ENCODE measurements at places on chromosomes 13 and 19.

GRCh38 chr13:51147732-51148131 is 36.7 kb upstream of the C13orf42 start:
- DNase-seq, result no peak

DNA sequence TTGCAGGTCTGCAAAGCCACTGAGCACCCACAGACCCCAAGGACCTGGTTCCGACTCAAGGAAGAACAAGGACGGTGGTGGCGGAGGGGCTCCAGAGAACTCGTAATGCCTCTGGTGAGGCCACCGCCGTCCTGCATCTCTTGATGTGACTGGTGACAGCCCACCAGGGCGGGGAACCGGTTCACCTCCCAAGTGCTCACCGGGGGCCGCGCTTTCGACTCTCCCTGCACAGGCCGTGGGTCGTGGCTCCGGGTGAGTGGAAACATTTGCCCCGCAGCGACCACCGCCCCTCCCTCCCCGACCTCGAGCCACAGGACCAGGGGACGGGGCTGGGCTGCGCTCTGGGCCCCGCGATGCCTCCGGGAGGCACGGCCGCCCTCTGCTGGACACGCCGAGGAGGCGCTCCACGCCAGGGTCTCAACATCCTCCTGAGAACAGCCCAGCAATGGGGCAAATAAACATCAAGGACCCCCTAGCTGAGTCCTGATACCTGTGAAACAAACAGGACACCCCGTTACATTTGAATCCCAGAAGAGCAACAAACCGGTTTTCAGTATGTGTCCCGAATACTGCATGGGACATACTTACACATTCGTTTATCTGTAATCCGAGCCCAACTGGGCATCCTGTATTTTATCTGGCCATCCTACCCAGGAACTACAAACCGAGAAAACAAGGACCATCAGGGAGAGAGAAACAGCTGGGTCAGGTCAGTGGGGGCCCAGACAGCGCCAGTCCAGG is 3.9 kb upstream of the PLPP2 start:
- DNase-seq, result no peak

DNA sequence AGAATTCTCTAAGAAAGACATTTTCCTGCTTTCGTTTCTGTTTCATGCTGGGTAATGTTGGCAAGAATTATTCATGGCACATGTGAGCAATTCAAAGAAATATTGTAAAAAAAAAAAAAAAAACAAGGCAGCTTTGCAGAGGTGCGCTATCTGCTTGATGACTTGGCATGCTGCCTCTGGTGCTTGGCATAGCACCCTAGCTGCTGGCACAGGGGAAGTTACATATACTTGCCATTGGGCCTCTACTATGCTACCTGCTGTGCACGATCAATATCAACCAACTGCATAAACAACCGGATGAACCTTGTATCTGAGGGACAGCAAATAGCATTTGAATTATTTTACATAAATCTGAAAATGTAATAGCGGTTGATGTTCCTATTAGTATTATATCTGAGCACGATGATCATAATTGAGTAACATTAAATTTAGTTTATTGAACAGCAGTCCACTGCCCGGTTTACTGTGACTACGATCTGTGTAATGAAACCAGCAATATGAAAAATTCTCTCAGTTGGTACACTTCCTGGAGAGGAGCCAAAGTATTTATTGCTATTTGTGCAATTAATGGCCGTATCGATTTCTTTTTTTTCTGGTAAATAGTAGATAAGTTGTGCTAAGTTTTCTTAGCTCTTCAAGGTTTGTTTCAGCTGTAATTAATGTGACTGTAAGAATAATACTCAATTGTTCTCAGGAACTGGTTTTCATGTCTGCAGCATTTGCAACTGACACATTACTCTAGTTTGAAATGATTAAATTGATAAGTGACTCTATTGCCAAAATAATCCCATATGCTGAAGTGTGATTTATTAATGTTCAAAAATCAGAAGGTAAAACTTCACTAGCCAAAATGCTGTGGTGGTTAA is 717.3 kb downstream of the DACH1 start:
- no peak for DNase-seq

DNA sequence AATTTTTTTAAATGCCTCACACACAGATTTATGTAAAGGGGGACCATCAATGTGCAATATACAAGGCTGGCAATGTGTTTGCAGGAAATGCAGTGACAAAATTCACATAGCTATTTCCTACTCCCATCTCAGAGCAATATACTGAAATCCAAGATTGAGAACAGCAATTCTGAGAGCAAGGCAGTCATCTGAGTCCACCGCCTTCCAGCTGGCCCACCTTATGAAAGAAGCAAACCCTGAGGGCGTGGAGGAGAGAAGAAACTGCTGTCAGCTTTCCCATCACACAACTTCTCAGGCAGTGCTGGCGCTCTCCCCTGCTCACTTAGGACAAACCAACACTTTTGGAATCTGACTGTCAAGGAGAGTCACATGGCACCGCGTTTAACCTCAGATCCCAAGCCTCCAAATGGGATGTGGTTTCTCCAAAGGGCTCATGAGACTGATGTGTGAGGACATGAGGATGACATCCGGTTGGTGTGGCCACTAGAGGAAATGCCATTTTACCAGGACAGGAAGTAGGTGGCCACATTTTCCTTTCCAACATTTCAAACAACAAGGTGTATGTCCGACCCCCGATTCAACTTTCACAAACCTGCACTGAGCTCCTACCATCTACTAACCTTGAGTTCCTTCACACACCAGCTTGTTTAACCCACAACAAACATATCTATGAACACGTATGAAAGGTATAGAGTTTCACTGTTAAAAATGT is 3.7 kb upstream of the DOCK9 start:
- no peak for DNase-seq

- no peak for DNase-seq
These were observed 36.6 kb downstream of the MYH14 start for GRCh38 chr19:50239921-50240590.

GRCh38 chr13:99657848-99658260 is 156.6 kb downstream of the TM9SF2 start:
- no peak for DNase-seq

DNA sequence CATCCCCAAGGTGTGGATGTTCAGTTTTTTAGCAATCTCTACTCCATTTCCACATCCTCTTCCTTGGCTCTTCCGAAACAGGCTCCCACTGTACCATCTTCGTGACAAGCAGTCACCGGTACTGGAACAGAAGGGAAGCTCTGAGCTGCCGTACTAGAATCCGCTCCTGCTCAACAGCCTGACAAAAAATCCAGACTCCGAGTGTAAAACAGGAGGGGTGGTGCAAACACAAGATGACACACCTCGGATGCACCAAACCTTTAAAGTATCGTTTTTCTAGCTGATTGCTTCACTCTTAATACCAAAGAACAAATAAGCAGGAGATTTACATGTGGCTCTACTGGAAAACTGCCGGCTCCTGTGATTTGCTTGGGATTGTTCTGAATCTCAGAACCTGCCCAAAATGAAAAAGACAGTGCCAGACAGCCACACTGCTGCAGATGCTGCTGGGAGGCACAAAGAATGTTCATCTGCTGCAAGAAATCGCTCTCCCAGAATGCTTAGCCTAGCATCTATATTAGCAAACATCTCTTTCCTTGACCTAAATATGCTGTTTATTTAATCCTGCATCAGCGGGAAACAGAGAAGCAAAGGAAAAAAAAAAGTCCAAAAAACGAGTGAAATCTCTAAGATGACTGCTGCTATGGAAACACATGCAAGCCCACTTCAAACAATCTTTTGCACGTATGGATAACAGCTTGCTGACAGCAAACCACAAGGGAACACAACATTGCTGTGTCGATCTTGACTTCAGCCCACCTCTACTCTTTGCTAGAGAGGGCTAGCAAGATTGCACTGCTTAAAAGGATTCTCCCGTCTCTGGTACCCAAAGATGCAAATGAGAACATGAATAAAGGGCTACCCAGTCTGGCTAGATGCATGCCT is 38.0 kb upstream of the DOCK9 start:
- no peak for DNase-seq

- DNase-seq, result no peak
These were observed 11.6 kb upstream of the DNMT1 start for GRCh38 chr19:10206226-10206885.

GRCh38 chr19:19338082-19338481 is 17.5 kb downstream of the MAU2 start:
- DNase-seq, result no peak

- no peak for DNase-seq
These were observed 621.4 kb downstream of the DIAPH3 start for GRCh38 chr13:59542303-59542702.

GRCh38 chr13:75482070-75482819 is at the start of gene TBC1D4:
Gene TBC1D4, minus strand, starts transcription at chr13:75482169. Its CDS starts 402 bp downstream, at chr13:75481767.
- DNase-seq, result peak; percentile 99

DNA sequence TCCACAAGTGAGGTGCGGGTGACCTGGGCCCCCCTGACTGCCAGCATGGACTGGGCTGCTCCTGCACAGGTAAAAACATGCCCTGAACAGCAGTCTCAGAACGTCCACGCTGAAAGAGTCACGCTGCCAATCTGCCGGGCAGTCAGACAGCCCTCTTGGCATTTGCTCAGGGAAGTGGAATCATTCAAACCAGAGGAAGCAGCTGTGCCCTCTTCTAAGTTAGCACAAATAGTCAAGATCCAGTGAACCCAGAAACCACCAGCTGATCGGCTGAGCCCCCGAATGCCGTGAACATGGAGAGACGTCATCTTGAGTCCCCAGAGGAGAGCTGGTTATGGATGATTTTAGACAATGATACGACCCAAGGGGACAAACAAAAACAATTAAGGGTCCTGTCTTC is 34.4 kb downstream of the KLF2 start:
- DNase-seq, result no peak

DNA sequence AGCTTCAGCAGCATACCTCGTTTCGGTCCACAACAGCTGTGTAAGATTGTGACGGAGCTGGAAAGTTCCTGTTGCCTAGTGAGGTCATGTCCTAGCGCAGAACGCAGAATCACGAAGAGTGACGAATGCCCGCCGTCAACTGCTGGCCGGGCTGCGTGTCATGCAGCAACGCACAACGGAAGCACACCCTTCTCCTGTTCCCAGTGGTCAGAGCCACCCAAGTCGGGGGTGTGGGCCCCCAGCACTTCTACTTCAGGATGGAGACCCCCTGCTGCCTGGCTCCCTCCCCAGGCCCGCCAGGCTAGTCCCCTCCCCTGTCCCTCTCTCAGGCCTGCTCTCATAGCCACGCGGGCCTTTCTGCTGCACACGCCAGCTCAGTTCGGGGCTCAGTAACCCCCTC is 25.9 kb downstream of the C2CD4C start:
- DNase-seq, result no peak

DNA sequence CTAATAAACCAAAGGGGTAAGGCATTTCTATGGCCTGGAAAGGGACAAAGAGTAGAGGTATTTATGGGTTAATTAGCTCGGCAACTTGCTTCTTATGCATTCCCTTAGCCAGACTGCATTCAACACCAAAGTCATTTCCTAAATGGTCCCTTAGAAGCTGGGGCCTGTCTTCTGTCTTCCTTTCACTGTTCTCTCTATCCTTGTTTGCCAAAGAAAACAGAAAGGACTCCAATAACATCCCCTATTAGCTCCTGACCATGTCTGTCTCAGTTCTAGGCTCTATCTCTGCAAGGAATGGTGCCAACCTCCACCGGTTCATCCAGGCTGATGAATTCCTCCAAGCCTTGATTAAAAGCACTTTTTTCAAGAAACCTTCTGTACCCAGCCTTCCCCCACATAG is 123.5 kb downstream of the KCTD12 start:
- no peak for DNase-seq

GRCh38 chr19:40274585-40275544 is 10.3 kb downstream of the AKT2 start:
- DNase-seq, result no peak

DNA sequence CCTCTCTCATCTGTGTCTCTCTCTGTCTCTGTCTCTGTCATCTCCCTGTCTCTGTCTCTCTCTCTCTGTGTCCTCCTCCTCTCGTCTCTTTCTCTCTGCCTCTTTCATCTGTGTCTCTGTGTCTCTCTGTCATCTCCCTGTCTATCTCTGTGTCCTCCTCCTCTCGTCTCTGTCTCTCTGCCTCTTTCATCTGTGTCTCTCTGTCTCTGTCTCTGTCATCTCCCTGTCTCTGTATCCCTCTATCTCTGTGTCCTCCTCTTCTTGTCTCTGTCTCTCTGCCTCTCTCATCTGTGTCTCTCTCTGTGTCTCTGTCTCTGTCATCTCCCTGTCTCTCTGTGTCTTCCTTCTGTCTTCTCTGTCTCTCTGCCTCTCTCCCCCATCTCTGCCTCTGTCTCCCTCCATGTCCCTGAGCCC is 551 bp upstream of the EBI3 start:
- DNase-seq, result no peak

- no peak for DNase-seq
These were observed 30.0 kb upstream of the NCCRP1 start for GRCh38 chr19:39166571-39167391.

DNA sequence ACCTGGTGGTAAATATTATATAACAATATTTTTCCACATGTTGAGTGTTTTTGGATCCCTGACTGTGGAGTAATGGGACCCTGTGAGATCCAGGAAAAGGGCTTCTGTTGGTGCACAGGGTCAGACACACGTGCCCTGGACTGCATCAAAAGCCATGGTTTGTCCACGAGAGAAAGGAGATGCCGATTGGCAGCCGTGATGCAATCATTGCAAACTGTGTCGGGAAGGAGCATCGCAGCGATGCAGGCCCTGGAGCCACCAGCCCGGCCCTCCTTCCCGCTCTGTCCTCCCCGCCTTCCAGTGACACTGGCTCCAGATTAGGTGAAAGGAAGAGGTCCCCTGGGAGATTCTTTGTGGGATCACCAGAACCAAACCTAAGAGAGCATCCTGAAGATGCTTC is 9.1 kb downstream of the COL4A2 start:
- no peak for DNase-seq

- no peak for DNase-seq
These were observed 535 bp downstream of the COL5A3 start for GRCh38 chr19:10009714-10010224.

GRCh38 chr19:14091813-14092462 is 1.4 kb upstream of the SAMD1 start:
- no peak for DNase-seq
